ENCODE measurements at places on chromosomes 4 and X. TPM values are rescaled to one million over a fixed set of nuclear protein-coding genes. Genes with fewer than 3 reads are reported as not detected.
A peak's percentile ranks its signal among the peaks of the same experiment; 100 is the strongest.

GRCh38 chrX:21305799-21306336 is 68.3 kb upstream of the CNKSR2 start:
- H3K27me3 ChIP-seq: no peaks in the 10 kb centered on the region
- no peaks in the 10 kb centered on the region for H3K36me3 ChIP-seq
- H3K4me3 ChIP-seq: no peak overlapping the region
- H3K27ac ChIP-seq: no peak overlapping the region
- no peak for DNase-seq

- no peaks in the 10 kb centered on the region for H3K27me3 ChIP-seq
- H3K27ac ChIP-seq: no peak overlapping the region
- no peak overlapping the region for H3K4me3 ChIP-seq
- H3K36me3 ChIP-seq: no peaks in the 10 kb centered on the region
Observed at GRCh38 chr4:12319765-12320164, 891.1 kb upstream of the HS3ST1 start.

GRCh38 chr4:82638479-82638878 is 76.7 kb upstream of the TMEM150C start:
- H3K27ac ChIP-seq: no peak overlapping the region
- DNase-seq: no peak
- H3K27me3 ChIP-seq: no peaks in the 10 kb centered on the region
- no peaks in the 10 kb centered on the region for H3K36me3 ChIP-seq
- no peaks in the 10 kb centered on the region for H3K4me1 ChIP-seq
- H3K4me3 ChIP-seq: no peak overlapping the region

GRCh38 chrX:72272868-72273267 is 4.2 kb downstream of the RPS4X start:
- H3K27me3 ChIP-seq: no peaks in the 10 kb centered on the region
- peaks cover 76% of the 10 kb centered on the region for H3K36me3 ChIP-seq
- peaks cover 54% of the 10 kb centered on the region for H3K4me1 ChIP-seq
- peak overlapping the region; percentile 70 for H3K27ac ChIP-seq

RTL5 gene
- 0.23 TPM for total RNA-seq

ANK2 gene
- total RNA-seq: 1.4 TPM

DNA sequence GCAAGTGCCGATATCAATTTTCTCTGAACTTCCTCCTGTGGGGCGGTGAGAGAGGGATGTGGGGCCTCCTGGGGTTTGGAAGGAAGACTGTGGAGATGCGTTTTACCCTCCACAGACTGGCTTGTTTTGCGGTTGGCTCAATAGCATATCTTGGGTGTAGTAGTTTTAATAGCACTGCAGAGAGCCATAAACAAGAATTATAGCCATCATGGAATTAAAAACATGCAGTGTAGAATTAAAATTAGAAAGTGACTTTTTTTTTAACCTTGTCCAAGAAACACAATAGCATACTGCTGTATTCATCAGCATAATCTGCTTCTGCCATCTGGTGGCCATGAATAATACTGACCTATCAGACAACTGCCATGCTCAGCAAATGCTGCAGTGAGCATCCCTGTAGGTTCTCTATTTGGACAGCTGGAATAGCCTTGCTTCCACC is 47.3 kb upstream of the SCML1 start:
- no peaks in the 10 kb centered on the region for H3K36me3 ChIP-seq
- peak; percentile 77 for DNase-seq
- H3K27me3 ChIP-seq: no peaks in the 10 kb centered on the region
- H3K4me3 ChIP-seq: no peak overlapping the region

DNA sequence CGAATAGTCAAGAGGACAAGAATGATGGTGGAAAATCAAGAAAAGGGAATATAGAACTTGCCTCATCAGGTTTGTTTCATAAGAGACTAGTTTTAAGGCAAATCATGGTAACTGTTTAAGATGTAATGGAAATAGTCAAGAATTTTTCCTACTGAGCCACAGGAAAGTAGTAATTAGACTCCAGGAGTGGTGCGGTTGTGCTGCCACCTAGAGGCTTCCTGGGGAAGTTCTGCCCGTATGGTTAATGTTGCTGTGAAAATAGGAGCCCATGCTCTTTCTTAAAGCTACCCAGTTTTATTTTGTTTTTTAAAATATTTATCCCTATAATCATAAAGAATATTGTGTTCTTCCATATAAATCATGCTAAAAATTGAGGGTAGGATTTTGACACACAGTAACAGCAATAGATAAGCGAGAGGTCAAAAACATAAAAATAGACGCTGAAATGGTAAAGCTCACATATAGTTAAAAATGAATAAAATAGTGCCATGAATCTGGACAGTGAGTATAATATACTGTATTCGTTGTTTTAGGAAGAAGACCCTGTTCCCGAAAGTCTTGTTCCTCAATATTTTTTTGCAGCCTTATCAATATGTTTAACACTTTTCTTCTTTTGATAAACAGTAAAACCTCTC is 87.0 kb downstream of the PHOX2B start:
- H3K4me3 ChIP-seq: no peak overlapping the region
- DNase-seq: peak; percentile 67
- H3K36me3 ChIP-seq: no peaks in the 10 kb centered on the region
- peaks cover 19% of the 10 kb centered on the region for H3K4me1 ChIP-seq

MRFAP1 gene
- 200 TPM for total RNA-seq

EDA gene
- 0.15 TPM for total RNA-seq

GRCh38 chrX:71103110-71103983 is 3.2 kb downstream of the CXorf65 start:
- H3K4me1 ChIP-seq: no peaks in the 10 kb centered on the region
- H3K4me3 ChIP-seq: no peak overlapping the region
- no peak overlapping the region for H3K27ac ChIP-seq
- no peaks in the 10 kb centered on the region for H3K36me3 ChIP-seq

DNA sequence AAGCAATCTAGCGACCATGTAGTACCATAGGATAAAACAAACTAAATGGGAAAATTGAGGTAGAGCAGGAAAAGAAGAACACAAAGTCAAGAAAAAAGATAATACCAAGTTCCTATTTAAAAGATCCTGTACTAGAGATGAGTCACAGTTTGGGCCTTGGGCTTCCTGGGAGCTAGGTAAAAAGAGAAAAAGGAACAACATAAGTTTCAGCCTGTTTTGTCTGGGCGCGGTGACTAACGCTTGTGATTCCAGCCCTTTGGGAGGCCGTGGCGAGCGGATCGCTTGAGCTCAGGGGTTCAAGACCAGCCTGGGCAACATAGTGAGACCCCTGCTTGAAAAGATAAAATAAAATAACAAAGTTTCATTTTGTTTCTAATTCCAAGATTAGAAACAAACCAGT is 14.0 kb upstream of the TMEM156 start:
- H3K27me3 ChIP-seq: no peaks in the 10 kb centered on the region
- DNase-seq: peak; percentile 74
- peak overlapping the region; percentile 88 for H3K4me3 ChIP-seq
- peak overlapping the region; percentile 95 for H3K27ac ChIP-seq
- H3K4me1 ChIP-seq: peaks cover 46% of the 10 kb centered on the region

DNA sequence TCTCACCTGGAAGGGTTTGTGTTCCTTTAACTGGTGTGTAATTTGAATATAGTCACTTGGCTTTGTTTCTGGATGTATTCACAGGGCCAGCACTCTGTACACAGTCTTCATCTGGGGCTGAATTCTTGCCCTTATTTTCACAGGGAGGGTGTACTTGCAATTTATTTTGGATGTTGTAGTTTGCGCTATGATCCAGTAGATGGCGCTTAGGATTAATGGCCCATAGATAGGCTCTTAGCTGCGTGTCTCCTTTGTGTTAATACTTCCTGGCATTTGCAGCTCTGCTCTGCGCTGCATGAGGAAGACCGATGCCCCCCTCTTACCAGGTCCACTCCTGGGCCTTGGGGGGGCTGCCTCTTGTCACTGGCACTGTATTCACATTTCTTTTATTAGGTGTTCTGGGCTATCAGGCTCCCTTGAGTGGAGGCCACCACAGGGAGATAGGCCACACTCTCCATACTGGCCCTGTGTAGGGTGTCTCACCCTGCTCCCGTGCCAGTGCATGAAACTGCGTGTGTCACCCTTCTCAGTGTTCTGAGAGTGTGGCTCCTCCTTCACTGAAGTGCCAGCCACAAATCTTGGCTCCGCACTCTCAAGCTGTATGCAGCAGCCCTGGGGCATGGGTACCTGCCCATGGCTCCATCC is 562.2 kb downstream of the ZIC3 start:
- peak overlapping the region; percentile 46 for H3K4me3 ChIP-seq
- no peaks in the 10 kb centered on the region for H3K36me3 ChIP-seq
- H3K4me1 ChIP-seq: peaks cover 20% of the 10 kb centered on the region
- peak overlapping the region; percentile 89 for H3K27ac ChIP-seq
- DNase-seq: peak; percentile 75
- no peaks in the 10 kb centered on the region for H3K27me3 ChIP-seq

- H3K36me3 ChIP-seq: no peaks in the 10 kb centered on the region
- H3K4me3 ChIP-seq: no peak overlapping the region
- no peaks in the 10 kb centered on the region for H3K27me3 ChIP-seq
- H3K27ac ChIP-seq: no peak overlapping the region
- no peaks in the 10 kb centered on the region for H3K4me1 ChIP-seq
Observed at GRCh38 chr4:36255577-36255976, 11.3 kb upstream of the ARAP2 start.

HDAC8 gene
- 40.5 TPM for total RNA-seq

DNA sequence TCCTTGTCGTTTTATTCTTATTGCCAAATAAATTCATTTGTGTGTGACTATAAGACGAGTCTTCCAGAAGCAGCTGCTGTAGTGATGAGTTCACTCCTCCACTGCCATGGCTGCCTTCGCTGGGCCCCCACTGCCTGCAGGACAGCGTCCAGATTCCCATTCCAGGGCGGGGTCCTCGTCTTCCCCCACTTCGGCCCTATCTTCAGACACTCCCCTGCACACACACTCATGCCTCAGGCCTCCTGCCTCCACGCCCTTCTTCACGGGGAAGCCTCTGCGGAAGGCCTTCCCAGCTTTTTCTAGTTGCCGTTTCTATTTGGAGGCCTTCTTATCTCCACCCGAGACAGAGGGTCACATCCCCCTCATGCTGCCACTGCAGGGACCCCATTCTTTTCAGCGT is 80.4 kb downstream of the SHROOM2 start:
- H3K4me3 ChIP-seq: no peak overlapping the region
- no peaks in the 10 kb centered on the region for H3K36me3 ChIP-seq

DNA sequence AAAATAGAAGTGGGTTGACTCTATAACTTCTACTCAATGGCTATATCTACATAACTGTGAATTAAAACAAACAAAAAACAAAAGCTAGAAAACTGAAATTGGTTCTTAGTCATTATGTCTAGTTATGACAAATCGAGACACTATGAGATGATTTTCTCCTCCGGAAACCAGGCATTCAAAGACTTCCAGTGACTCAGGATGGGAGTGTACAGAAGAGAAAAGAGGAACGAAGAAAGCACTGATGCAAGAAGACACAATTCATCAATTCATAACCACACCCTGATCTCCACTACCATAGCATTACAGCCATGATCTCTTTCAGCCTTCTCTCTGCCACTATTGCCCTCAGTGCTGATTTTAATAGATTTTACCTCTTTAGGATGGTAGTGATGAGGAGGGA is 253.6 kb downstream of the CBLL2 start:
- DNase-seq: peak; percentile 93
- no peaks in the 10 kb centered on the region for H3K36me3 ChIP-seq
- peaks cover 19% of the 10 kb centered on the region for H3K4me1 ChIP-seq
- no peaks in the 10 kb centered on the region for H3K27me3 ChIP-seq

- H3K4me3 ChIP-seq: peak overlapping the region; percentile 96
- no peaks in the 10 kb centered on the region for H3K27me3 ChIP-seq
- peaks cover 29% of the 10 kb centered on the region for H3K4me1 ChIP-seq
- peak overlapping the region; percentile 90 for H3K27ac ChIP-seq
- peak; percentile 68 for DNase-seq
- no peaks in the 10 kb centered on the region for H3K36me3 ChIP-seq
Observed at GRCh38 chr4:186726426-186727168, 2.9 kb upstream of the FAT1 start.

DNA sequence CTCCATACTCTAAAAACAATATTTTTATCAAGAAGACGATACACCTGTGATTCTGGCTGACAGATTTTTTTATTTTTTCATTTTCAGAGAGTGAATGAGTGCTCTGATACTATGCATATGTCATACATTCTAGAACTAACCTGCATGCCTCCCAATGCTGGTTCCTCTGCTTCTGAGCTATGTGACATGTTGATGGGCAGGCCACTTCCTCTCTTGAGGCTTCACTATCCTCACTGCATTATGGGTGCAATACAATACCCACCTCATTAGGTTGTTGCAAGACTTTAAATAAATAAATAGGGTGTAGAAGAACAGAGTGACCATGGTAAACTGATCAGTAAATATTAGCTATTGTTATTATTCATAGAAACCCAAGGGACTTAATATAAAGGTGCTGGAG is 408.3 kb downstream of the HNRNPD start:
- H3K27me3 ChIP-seq: peaks cover 6% of the 10 kb centered on the region
- H3K4me1 ChIP-seq: no peaks in the 10 kb centered on the region
- H3K36me3 ChIP-seq: no peaks in the 10 kb centered on the region
- H3K27ac ChIP-seq: no peak overlapping the region

FOXR2 gene
- total RNA-seq: not detected

GRCh38 chr4:27198246-27198645 is 337.6 kb downstream of the STIM2 start:
- DNase-seq: no peak
- no peak overlapping the region for H3K4me3 ChIP-seq

NSG1 gene
- total RNA-seq: not detected

GC gene
- total RNA-seq: not detected

- no peak overlapping the region for H3K27ac ChIP-seq
- H3K4me1 ChIP-seq: peaks cover 14% of the 10 kb centered on the region
- H3K27me3 ChIP-seq: no peaks in the 10 kb centered on the region
- H3K36me3 ChIP-seq: no peaks in the 10 kb centered on the region
Observed at GRCh38 chrX:12237131-12237530, 98.9 kb downstream of the FRMPD4 start.

ZFYVE28 gene
- total RNA-seq: 6.3 TPM

- no peak for DNase-seq
- no peak overlapping the region for H3K4me3 ChIP-seq
- peaks cover 18% of the 10 kb centered on the region for H3K4me1 ChIP-seq
- H3K36me3 ChIP-seq: no peaks in the 10 kb centered on the region
- no peak overlapping the region for H3K27ac ChIP-seq
- no peaks in the 10 kb centered on the region for H3K27me3 ChIP-seq
Observed at GRCh38 chr4:76806346-76806745, 91.6 kb downstream of the SOWAHB start.

Data from PC-3 (cell line).